ENCODE measurements at places on chromosomes 4 and X.

DNA sequence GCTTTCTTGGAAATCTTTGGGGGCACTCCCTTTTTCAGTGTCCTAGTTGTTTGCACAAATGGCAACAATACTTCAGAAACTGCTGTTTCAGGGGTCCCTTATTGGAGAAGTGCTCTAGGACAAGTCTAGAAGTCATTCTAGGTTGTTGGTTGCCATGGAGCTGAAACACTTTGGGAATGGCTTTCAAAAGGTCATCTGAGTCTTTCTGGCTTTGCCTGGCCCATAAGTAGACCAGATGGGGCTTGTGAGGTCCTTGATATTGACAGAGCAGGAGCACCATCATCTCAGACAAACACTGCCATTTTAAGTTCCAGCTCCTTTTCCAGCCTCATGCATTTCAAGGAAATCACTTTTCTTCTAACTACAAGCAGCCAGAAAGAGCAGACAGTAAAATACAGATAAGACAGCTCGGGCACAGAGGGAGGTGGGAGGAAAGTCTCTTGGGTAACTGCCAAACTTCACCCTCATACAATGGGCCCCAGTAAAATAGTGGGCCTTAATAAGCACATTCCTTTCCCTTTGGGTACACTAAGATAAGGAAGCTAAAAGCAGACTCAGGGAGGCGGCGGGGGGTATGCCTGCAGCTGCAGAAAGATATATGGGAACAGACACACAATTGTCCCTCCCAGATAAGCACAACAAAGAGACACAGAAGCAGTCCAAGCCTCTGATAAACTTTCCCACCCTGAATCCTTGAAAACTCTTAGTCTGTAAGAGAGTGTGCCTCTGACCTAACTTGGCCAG is 8.5 kb upstream of the NXF3 start:
- peak; percentile 10 for DNase-seq

GRCh38 chr4:82352825-82353366 is 20.9 kb downstream of the HNRNPD start:
- peak; percentile 16 for DNase-seq

DNA sequence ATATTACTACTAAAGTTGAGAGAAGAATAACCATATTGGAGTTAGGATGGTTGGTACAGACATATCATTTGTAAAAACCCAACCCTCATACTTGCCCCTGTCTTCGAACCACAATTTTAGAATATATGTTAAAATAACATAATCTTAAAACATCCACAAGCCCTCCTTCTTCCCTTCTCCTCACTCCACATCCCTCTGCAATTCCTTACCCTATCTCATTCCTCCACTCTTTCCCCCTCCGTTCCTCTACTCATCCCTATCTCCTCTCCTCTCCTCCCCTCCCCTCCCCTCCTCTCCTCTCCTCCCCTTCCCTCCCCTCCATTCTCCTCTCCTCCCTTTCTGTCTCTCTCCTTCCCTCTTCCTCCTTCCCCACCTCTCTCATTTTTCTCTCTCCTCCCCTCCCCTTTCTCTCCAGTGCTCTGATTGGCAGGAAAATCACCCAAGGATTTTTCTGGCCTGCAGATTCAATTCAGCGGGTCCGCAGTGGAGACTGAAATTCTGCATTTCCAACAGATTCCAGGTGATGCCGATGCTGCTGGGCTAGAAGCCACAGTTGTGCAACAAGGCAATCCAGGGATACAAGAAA is 17.4 kb upstream of the ODAM start:
- DNase-seq, result no peak

- DNase-seq, result peak; percentile 67
Measured at GRCh38 chr4:124104101-124104500, 608.4 kb downstream of the ANKRD50 start.

GRCh38 chr4:150217192-150217591 is 138.9 kb downstream of the DCLK2 start:
- peak; percentile 81 for DNase-seq

DNA sequence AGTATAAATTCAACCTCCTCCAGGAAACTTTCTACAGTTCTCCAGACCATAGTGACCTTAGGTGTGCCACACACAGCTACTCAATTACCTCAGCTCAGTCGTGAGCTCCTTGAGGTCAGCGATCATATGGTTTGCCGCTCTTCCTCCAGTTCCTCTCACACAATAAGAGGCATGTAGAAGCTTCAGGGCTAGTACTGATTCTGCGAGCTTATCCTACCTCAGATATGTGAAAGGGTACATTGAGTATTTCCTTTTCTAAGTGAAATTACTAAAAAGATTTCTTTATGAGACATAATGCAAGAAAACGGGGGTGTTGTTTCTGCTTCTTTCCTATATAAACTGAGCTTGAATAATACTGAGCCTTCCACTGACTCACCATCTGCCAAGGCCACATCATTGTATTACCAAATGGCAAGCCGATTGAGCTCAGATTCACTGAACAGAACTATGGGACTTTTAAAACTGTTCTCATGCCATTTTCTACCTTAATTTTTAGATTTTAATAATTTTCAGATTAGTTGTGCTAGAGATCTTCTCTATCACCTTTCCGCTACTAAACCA is 183.1 kb downstream of the HS6ST2 start:
- DNase-seq, result no peak

DNA sequence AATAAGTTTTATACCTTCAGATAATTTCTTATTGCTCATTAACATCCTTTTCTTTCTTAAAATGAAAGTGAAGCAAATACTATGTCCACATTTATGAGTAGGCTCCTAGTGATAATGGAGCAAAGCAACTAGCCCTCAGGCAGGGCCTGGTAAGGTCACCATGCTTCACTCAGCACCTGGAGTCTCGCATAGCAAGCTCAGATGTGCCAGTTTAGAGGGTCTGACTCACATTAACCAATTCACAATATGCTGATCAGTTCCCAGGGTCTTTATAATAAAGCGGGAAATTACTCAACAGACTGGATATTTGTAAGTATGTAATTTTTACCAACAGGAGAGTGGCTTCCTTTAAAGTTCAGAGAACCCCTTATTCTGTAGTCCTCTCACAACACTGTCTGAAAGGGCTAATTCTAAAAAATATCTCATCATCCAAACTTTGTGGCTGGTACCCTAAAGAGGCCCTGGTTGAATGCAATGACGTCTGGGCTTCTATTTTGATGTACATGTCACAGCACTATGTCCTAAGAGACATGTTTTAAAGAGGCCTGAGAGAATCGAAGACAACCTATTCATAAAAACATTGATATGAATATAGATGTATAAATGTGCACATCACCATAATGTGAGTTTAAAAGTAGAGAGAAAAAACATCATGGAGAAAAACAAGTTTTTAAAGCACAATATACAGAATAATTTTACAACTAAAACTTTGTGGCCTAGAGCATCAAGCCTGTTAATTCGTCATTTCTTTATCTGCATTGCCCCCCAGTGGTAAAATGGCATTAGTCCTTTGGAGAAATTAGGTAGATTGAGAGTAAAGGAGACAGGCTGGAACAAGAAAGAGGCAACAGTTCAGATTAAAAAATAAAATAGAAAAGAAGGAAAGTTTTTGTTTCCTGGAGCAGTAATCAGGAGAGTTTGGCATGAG is 44.3 kb downstream of the IL21 start:
- DNase-seq, result peak; percentile 63

GRCh38 chr4:179291657-179292056 is 1849.4 kb upstream of the AGA start:
- DNase-seq, result no peak

DNA sequence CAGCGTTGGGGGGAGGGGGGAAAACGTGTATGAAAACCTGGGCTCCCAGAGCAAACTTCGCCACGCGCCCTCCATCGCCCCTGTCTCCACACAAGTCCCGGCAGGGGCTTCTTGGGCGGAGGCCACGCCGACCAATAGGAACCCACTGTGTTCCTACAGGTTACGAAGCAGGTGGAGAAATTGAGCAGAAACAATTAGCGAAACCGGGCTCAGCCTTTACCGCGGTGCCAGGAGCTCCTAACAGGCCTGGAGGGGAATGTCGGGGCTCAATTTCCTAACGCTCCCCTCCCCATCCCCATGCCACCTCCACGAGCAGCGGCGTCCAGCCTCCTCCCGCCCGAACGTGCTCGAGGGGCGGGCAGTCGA is 589 bp upstream of the KIT start:
- DNase-seq, result no peak

DNA sequence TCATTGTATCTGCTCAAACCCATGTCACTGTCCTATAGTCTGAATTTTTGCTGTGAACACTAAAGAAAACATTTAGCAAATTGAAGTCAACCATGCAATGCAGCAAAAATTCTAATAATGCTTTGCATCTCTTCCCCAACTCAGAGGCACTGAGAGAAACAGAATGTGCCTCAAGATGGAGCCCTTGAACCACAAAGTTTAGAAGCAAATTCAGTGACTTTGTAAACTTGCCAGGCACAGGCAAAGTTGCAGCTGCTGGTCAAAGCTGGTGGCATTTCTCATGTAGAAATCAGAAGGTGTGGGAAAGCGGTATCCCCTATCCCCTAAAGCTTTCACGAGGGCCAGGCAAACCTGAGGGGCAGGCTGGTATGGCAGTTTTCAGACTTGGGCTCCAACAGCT is 121.7 kb upstream of the DIPK2B start:
- DNase-seq, result peak; percentile 84

GRCh38 chr4:8391972-8392371 is 48.6 kb downstream of the ACOX3 start:
- peak; percentile 72 for DNase-seq

DNA sequence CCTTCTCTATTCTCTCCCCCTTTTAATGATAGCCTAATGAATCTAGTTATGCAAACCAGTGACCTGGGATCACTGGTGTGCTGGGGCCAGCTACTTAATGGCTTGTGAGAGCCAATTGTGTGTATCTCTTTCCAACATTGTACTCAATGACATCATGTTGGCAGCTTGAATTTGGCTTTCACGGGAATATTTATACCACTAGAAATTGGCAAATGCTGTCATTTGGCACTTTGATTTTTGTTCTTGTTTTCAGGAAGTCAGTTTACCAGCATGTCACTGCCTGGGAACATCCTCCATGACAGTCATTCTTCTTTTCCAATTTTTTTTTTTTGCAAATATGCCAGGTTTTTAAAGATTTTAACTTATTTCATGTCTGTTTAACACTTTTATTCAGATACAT is 1685.3 kb downstream of the STIM2 start:
- no peak for DNase-seq

DNA sequence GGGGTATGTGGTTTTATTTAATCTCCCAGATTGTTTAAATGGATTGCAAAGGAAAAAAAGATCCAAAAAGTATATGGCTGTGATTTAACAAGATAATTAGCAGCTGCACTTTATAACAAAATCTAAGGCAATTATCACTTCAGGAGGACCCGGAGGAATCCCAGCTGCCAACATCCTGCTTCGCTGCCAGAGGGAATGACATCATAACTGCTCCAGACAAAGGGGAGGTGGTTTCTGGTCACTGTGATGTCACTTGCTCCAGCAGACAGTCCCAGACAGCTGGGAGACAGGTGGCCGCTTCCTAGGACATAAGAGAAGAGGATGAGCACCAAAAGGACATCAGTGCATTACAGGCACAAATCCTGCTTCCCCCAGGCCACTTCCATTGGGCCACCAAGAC is 371.0 kb downstream of the BCOR start:
- DNase-seq, result peak; percentile 70

DNA sequence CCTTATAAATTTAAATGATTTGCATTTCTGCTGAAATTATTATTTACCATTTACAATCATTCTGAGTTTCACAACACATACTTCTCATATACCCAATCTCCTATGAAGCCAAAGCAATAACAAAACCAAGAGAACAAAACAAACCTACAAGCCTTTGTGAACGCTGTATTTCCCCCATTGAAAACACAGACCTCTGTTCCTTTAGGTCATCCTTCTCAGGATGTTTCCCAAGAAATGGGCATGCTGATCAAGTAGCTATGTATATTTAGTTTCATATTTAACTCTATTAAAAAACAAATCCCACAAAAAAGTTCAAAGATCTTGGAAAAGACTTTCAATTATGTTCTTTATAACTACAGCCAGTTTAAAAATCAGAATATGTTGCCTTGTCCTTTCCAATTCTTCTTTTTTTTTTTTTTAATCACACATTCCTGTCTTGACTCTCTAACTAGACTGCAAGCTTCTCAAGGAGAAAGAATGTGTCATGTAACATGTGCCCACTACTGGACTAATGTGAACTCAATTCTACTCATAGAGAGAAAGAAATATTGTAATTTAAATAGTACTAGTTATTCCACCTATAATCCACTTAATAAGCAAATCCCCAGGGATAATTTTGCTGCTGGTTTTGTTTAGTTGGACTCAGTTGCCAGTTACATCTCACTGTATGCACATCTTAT is 84.3 kb upstream of the PRSS48 start:
- DNase-seq, result peak; percentile 46

GRCh38 chrX:72088761-72089160 is 43.0 kb downstream of the RTL5 start:
- no peak for DNase-seq

All from EH (cell line).